Activated CD8-positive, alpha-beta T cell treated with anti-CD3 and anti-CD28 coated beads, Interleukin-2, amount 10 ng/mL, durations not matched to agents 7 days and 5 days (primary cell): ENCODE measurements at places on chromosomes 4 and X. TPM values are rescaled to one million over a fixed set of nuclear protein-coding genes. Genes with fewer than 3 reads are reported as not detected.

- peak; percentile 21 for DNase-seq
Observed at GRCh38 chr4:27278615-27279375, 418.2 kb downstream of the STIM2 start.

GRCh38 chrX:71056867-71057266, 11.3 kb downstream of the SNX12 start:
- no peak for DNase-seq

- no peak for DNase-seq
Observed at GRCh38 chrX:131565909-131566308, 22.0 kb downstream of the OR13H1 start.

DNA sequence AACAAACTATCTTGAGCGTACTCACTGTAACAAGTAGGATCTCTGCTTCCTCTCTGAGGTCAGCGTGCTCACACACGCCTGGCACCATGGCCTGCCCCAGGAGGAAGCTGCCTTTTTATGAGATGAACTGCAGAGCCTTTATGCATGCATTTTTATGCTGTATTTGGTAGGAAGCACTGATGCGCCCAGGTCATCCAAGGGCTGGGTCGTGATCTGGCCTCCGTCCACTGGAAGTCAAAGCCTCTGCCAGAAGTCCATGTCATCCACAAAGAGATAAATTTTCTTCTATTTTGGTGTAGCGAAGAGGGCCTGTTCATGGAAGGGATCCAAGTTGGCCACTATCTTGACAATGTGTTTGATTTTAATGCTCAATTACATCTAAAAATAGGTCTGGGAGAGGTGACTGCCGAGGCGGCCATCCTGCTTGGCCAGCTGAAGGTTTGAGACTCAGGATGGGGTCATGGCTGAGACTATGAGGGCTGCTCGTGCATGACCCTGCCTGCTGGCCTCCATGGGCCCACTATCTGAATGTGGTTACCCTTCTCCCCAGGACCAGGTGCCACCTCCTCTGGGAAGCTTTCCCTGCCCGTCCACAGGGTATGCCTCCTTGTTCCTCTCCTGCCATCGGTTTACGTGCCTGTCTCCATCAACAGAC, 50.3 kb downstream of the HTRA3 start:
- DNase-seq, result no peak

GRCh38 chrX:118498351-118498750, 2.7 kb downstream of the DOCK11 start:
- DNase-seq, result no peak

DNA sequence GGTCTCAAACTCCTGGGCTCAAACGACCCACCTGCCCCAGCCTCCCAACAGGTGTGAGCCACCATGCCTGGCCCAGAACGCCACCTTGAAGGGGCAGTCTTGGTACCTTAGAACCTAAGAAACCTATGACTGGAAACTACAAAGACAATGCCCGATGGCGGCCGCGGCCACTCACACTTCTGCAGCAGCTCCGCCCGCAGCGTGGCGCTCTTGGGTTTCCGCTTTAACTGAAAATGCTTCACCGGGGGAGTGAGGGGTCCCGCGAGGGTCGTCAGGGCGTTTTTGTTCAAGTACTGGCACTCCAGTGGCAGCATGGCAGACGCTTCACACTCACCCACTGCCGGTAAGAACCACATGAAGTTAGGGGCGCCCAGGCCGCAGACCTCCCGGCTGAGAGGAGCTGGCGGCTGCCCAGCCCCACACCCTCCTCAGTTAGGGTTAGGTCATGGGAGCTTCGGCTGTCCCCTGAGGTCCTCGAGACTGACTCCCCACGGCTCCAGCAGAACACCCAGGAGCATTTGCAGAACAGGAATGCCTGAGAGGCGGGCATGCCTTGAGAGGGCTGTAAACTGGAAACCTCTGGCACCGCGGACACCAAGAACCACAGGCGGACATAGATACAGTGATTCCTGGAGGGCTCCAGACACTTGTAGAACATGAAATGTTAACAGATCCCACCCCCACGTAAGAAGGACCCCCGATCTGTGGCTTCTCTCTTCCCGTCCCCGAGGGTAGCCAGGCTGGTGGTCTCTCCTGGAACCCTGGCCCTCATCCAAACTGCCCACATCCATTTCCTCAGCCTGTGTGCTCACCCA, 19.0 kb downstream of the NELFA start:
- DNase-seq, result no peak

GRCh38 chr4:158649111-158649680, 22.5 kb downstream of the C4orf46 start:
- no peak for DNase-seq

- DNase-seq, result no peak
Observed at GRCh38 chrX:97369947-97370346, 486.2 kb downstream of the RPA4 start.

DNA sequence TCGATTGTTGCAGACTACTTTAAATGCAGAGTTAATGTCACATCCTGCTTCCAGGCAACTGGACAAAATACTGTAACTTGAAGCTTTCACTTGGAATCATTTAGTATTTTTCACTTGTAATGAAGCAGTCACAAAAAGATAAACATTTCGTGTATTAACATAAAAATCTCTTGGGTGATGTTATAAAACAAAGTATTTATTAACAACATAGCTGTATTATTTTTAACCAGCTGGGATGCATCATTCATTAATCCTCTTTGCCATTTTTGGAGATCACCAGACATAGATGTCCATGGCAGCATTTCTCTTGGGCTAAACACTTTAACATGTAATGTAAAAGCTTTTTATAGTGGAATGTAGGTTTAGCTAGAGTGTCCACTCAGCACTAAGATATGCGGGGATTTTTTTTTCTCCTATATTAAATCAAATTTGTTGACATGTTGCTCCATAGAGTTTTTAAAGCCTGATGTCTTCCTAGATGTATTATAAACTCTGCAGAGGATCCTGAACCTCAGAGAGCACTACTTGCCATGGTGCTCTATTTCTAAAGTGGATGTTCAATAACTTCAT, 193.7 kb upstream of the SPANXN4 start:
- no peak for DNase-seq

DNA sequence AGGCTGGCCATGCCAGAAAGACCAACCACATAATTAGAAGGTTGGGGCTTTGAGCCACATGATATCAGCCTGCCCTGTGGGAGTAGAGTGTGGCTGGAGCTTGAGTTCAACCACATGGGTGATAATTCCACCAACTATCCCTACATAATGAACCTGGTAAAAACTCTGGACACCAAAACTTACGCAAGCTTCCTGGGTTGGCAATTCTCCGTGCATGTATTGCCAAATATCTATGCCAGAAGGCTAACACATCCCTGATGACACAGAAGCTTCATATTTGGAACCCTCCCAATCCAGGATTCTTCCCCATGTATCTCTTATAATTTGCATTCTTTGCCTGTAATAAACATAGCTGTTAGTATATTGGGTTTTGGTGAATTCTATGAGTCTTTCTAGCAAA, 68.2 kb downstream of the FUNDC1 start:
- no peak for DNase-seq

GRCh38 chr4:9924750-9925149, 96.5 kb downstream of the SLC2A9 start:
- DNase-seq, result no peak

GRCh38 chrX:37590047-37590446, 18.6 kb downstream of the LANCL3 start:
- no peak for DNase-seq

DNA sequence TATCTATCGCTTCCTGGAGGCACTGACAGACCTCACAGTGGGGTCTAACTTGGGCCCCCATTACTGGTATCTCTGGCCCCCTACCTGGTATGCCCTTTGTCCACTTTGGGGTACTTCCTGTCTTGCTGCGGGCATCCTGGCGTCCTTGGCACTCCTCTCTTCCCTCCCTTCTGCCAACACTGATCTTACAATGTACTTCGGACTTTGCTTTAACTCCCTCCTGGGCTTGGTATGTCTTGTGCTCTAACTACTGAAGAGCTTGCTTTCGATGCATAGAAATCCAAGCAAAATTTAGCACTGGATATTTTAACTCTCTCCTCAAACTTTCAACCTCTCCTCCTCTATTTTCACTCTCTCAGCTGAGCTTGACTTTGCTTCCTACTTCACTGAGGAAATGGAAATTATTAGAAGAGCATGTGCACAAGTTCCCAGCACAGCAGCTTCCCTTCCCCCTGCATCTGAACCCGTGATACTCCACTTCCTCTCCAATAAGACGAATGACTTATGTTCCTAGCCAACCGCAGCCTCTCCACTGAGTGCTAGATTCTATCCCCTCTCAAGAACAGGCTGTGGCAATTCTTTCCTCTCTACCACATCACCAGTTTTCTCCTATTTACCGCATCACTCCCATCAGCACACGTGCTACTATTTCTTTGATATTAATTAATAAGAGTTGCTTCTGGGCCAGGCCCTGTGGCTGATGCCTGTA, 52.9 kb downstream of the SUPT20HL2 start:
- DNase-seq, result peak; percentile 48

DNA sequence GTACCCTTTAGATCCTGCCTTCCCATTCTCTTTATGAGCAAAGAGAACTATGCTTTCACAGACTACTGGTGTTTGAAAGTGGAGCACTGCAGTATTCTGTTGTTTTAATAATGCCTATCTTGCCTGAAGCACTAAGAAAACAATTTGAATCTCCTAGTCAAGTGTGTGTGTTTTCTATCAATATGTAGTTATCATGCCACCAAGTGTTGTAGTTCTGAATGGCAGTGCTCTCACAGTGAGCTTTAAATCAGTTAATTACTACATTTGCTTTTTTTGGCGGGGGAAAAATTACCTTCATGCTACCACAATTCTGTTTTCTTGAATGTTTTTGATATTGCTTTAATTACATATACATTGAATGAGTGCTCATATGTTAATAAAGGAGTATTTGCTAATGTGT, 143.6 kb upstream of the FAM47A start:
- no peak for DNase-seq

DNA sequence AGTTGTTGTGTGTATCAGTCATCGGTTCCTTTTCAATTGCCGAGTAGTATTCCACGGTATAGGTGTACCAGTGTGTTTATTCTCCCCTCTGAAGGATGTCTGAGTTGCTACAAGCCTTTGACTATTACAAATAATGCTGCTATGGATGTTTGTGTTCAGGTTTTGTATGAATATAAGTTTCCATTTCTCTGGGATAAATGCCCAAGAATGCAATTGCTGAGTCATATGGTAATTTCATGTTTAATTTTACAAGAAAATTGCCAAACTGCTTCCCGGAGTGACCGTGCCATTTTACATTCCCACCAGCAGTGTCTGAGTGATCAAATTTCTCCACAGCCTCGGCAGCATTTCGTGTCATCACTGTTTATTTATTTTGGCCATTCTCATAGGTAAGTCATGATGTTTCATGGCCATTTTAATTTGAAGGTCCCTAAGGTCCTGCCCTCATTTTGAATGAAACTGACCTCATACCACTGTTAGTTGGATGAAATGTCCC, 73.9 kb downstream of the IRF2 start:
- no peak for DNase-seq

GRCh38 chrX:55787063-55787462, 69.5 kb downstream of the RRAGB start:
- DNase-seq, result no peak

Gene CTSO
- 2.4 TPM for total RNA-seq

- no peak for DNase-seq
Observed at GRCh38 chr4:164383358-164384220, 370.3 kb upstream of the SMIM31 start.

Gene REELD1
- not detected for total RNA-seq

DNA sequence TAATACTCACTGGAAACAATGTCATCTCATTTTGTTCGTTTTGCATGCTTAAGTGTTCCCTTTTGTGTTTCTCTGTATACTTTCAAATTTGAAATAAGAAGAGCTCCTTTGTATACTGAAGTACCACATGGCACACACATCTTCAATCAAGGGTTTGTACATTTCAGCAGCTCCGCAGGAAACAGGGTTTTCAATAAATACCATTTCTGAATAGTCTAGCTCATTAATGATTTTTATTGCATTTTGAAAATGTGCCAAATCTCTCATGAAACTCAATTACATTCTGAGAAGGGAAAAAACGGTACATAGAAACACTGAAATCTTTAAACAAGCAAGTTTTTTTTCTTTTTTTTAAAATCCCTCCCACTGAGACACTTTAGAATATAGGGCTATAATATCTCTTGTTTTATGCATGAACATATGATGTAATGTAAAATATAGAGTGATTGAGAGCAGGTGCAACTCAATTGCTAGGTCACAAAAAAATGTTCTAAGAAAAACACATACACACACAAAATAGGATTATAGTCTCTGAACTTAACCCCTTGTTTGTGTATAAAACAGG, 914.2 kb upstream of the PCDH7 start:
- no peak for DNase-seq

- no peak for DNase-seq
Observed at GRCh38 chr4:114103908-114104307, 124.5 kb upstream of the ARSJ start.

Gene POF1B
- total RNA-seq, result not detected

DNA sequence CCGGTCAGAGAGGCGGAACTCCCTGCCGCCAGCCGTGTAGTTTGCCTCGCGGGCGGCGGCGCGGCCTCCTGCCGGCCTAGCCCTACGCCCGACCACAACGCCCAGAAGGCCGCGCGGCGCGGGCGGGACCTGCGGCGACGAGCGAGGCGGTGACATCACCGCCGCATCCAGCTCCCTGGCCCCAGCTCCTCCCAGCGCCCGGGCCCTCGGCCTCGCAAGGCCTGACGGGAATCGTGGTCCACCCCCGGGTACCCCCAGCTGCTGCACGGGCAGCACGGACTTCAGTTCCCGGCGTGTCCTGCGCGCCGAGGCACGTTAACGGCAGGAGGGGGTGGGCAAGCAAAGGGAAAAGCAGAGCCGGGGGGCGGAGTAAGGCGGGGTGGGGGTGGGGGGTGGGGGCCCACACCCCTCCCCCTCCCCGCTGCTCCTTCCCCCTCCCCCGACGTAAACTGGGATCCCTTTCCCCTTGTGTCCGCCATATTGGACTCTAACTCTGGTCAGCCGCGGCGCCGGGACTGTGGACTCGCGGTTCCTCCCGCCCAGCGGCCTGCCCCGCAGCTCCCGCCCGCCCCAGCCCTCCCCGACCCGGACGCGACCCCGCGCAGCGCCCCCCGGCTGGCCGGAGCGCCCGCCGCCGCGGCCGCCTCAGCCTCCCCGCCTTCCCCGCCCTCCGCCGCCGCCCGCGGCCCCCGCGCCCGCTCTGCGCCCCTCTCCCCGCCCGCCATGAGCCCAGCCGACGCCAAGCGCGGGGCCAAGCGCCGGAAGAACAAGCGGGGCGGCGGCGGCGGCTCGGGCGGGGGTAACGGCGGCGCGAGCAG, at the start of gene FAM193A:
Gene FAM193A (plus strand): TSS at position 455 of the 818 bp plus-strand sequence. CDS start 269 bp downstream, at position 724.
- DNase-seq, result peak; percentile 99

Gene CDX4
- total RNA-seq, result not detected

Gene PNCK
- total RNA-seq, result 0.58 TPM

GRCh38 chr4:175341203-175341755, 423.1 kb downstream of the ADAM29 start:
- DNase-seq, result no peak

Gene TXK
- total RNA-seq, result 60.6 TPM

GRCh38 chr4:8701126-8702019, 108.8 kb downstream of the CPZ start:
- no peak for DNase-seq

- no peak for DNase-seq
Observed at GRCh38 chr4:110869862-110870572, 247.1 kb upstream of the PITX2 start.
